ENCODE measurements at places on chromosomes 6 and 20.

DNA sequence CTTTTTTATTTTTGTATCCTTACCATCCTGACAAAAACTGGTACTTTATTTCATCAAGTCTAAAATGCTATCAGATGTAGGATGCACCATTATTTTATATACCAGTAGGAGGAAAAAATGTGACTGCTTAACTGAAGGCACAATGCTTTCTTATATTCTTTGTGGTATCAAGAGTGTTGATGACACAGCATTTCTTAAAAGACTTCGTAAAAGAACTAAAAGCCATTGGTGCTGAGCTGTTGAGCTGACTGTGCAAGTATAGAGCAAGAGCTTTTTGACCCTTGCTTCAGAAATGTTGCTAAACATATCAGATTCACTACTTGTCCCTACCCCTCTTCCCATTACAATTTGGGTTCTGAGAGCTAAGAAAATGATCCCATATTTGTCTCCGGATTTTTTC is 17.5 kb downstream of the SF3B5 start:
- DNase-seq: no peak

DNA sequence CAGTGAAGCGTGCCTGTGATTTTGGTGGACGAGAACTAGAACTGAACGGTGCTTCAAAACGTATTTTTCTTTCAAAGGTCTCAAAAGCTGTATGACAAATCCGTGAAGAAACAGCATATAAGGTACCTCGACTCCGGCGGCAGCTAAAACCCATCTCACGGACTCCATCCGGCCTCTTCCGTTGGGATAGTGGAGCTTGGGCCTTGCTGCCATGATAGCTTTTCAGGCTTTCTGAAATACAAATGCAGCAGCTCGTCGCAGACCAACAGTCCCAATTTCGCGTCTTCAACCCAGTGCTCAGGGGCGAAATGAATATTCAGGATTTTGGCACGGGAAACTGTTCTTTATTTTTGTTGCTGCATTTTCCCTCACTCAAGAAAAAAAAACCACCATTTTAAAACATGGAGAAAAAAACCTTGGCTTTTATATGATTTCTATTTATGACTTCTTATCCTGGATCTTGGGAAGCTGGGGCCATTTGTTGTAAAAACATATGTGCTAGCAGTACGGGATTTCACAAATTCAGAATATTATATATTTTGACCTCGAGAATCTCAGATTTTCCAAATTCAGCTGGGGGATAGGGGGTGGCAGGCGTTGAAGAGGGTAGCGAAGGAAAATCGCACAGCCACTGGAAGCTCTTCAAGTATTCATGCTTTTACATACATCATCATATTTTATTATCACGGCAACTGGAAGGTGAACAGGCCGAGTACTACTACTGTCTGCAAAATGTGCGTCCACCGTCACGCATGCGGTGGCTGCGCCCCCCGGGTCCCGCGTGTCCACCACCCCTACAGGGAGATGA is 849 bp downstream of the GSTA4 start:
- DNase-seq: peak; percentile 39

GRCh38 chr6:122198922-122199321 is 200.5 kb upstream of the HSF2 start:
- DNase-seq: no peak

GRCh38 chr6:11214901-11215300 is 17.6 kb downstream of the NEDD9 start:
- DNase-seq: no peak

DNA sequence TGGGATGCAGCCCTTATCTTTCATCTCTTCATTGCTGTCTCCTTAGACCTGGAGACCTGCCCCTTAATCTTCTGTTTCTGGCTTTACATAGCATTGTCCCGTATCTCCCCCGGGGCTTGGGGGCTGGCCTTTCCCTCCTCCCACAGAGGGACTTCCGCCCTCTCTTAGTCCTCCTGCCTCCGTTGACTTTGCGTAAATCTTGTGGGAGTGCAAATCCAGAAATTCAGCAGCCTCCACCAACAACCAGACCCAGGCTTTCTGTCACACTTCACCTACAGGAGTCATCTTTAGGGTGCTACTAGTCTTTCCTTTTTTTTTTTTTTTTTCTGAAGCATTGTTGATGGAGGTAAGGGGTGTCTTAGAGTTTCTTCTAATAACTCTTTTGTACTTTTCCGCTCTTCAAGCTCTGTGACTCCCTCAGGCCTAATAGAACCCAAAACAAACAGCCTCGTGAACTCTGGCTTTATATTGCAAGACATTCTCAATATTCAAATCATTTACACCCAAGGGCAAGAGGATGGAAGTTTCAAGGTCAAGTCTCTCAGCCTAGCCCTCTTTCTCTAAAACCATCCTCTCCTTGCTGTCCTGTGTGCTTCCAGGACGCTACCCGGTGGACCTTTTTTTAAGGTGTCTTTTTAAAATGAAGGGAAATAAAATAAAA is 66.2 kb downstream of the RREB1 start:
- DNase-seq: no peak
